ENCODE measurements at places on chromosomes 7 and 10.

GRCh38 chr7:40907286-40907685 is 772.5 kb downstream of the SUGCT start:
- DNase-seq: no peak

DNA sequence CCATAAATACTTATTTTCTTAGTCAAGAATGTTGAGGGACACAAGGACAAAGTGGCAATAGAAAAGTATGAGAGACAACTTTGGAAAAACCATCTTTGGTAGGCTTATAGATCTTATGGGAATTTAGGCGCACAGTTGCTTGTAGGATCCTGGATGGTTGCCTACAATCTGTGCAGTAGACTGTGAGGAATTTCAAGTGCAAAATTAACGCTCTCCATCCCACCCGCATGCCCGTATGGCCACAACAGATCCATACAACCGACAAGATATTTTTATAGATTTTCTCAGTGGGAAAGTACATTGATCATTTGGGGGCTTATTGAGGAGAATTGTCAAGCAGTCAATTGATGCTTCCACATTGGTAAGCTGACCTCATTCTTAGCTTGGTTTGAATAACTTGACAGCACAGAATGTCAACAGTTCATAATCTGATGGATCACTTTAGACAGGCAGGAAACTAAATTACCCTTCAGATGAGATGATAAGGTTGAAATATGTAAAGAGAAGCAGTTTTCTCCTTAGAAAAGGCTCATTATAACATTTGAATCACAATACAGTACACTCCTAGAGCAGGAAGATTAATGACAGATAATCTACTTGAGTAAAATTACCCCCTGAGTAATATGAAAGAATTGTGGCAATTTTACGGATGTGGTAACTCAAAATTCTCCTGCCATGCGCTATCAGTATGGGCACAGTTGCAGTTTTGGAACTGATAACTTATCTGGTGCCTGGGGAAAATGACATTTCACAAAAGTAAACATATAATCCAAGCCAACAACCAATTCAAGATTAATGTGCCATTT is 479.7 kb downstream of the KIF20B start:
- DNase-seq: no peak

DNA sequence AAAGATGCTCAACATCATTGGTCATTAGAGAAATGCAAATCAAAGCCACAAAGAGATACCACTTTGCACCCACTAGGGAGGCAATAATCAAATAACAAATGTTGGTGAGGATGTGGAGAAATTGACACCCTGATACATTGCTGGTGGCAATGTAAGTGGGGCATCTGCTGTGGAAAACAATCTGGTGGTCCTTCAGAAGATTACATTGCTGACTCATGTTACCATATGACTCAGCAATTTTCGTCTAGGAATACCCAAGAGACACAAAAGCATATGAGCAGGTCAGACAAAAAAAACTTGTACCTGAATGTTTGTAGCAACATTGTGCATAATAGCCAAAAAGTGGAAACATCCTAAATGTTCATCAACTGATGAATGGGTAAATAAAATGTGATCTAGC is 4.9 kb upstream of the CLDN3 start:
- no peak for DNase-seq

GRCh38 chr10:12675186-12675585 is 325.8 kb downstream of the CAMK1D start:
- DNase-seq: no peak

DNA sequence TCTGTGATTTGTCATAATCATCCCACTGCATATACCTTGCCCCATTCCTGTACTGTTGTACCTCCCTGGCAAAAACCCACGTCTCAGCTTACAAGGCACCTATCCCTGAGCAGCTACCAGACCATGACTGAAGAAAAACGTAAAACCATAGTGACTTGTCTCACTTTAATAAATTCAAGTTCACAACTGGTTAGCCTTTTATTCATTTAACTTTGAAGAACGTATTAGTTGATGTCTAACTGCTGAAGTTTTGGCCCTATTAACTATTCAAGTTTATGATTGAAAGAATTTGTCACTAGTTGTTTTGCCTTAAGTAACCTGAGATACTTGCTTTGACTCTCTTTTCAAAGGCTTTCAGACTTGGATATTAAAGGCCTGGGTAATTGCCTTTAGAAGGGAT is 59.7 kb downstream of the GALNT11 start:
- DNase-seq: no peak

DNA sequence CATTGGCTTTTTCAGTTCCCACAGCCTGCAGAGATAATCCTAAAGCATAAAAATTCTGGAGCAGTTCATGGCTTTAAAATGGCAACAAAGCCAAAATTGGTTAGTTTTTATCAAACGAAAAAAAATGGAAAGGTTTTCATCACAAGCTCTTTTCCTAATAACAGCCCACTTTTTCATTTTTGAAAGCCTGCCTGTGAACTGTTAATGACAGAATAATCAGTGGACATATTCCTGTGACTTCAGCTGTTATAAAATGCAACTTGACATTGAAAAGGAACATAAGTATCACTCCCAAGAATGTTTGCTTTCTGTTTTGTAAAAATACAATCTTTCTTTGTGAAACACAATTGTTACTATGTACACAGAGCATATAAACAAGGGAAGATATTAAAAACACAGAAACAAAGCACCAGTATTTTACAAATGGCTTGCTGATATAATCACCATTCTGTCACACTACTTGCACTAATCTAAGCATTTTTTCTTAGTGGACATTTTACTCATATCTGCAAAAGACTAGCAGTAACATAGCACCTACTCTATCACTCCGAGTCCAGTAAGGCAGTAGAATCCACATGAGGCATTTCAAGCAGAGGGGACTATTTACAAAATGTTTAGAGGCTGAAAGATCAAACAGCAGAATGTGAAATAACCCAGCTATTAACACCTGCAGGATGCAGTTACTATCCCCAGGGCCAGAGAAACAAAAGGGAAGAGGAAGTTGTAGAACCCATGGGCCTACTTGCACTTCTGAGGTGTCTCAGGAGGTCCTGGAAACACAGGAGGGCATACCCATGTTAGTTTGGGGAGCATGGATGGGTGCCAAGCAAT is 26.4 kb downstream of the MACC1 start:
- no peak for DNase-seq

DNA sequence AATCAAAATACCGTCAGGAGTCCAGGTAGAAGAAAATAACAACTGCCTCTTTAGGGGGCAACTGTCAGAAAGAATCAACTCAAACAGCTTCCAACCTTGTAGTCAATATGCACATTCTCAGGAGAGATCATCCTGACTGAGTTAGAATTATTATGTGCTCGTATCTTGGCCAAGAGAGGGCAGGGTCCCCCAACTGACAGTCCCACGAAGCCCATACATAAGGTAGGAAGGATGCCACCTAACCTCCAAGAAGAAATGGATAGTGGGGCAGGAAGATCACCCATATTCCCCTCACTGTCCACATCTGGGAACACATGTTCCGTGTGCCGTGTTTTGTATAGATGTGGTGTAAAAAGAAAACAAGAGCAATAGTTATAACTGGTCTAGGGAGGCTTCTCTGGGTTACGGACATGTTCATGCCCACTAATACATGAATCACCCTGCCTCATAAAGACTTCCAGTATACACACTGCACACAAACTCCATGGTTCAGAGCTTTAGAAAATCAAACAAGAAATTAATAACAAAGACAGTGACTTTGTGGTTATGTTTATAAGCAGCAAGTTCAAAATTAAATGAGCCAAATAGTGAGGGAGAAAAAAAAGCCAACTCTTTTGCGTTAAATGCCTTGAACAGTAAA is 295.6 kb downstream of the FGFR2 start:
- DNase-seq: no peak

- DNase-seq: no peak
Observed at GRCh38 chr7:112160130-112160770, 45.9 kb downstream of the DOCK4 start.

- no peak for DNase-seq
Observed at GRCh38 chr10:122516734-122517133, 43.8 kb upstream of the DMBT1 start.

- DNase-seq: no peak
Observed at GRCh38 chr10:12961416-12962205, 39.9 kb downstream of the CCDC3 start.

- DNase-seq: no peak
Observed at GRCh38 chr10:98357194-98357822, 57.7 kb downstream of the PYROXD2 start.

DNA sequence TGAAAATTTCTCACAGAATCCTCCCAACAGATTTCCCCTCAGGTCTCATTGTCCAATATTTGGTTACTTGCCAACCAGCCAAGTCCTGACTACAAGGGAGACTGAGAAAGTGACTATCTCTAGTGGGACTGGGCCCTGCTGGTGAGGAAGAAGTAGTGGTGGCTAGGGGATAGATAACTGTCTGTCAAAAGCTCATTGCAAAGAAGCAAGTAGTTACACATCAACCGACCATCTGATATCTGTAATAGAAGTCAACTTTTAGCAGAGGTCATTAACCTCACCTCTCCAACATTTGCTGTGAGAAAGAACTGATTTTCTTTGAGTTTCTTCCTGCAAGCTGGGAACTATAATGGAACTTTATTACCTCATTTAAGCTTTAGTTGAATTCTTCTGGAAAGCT is 15.2 kb downstream of the STAMBPL1 start:
- no peak for DNase-seq

- no peak for DNase-seq
Observed at GRCh38 chr7:38878694-38879457, 30.1 kb downstream of the VPS41 start.

DNA sequence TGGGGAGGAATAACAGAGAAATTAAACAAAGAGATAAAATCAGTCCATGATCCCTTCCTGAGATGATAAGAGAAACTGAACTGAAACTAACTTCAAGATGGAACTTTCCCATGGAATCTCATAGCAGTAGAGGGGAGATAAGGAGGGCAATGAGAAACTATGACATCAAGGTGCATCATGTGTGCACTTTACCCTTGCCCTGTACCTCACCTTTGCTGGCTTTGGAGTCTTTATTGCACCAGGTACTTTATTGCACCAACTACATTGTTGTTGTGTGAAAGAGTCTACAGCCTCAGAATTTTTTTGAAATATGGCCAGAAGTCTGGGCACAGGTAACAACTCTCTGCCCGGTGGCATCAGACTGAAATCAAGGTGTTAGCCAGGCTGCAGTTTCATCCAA is 11.2 kb upstream of the SMC3 start:
- no peak for DNase-seq

DNA sequence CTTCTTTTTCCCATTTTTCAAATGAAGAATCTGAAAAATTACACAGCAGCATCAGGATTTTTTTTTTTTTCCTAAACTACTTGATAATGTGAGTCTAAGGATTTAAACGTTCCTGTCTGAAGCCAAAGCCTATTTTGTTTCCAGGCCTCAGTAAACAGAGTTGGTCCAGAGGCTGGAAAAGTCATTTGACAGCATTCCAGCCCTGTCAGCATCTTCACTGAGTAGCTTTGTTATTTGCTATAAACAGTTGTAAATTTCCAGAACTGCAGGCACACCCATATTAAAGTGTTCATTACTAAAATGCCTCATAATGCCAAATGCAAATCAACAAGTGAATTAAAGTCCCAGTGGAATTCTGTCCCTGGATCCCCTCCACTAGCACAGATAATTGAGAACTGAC is 35.5 kb upstream of the KMT2E start:
- no peak for DNase-seq

GRCh38 chr7:125412890-125413665 is 483.5 kb upstream of the POT1 start:
- DNase-seq: no peak

- no peak for DNase-seq
Observed at GRCh38 chr10:6958711-6959110, 378.6 kb upstream of the PRKCQ start.

DNA sequence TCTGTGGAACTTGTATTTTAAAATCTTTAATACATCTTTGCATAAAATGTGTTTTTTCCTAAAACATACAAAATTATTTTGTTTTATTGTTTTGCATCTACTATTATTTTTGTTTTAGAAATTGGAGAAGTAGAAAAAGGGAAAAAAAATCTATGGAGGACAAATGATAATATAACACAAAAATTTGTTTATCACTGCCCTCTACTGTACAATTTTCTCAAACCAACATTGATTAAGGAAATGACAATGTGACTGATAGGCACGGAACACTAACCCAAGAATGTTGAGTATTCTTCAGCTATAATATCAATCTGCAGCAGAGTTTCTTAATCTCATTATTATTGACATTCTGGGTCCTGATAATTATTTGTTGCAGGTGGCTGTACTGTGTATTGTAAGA is 9.5 kb upstream of the ING3 start:
- DNase-seq: no peak

DNA sequence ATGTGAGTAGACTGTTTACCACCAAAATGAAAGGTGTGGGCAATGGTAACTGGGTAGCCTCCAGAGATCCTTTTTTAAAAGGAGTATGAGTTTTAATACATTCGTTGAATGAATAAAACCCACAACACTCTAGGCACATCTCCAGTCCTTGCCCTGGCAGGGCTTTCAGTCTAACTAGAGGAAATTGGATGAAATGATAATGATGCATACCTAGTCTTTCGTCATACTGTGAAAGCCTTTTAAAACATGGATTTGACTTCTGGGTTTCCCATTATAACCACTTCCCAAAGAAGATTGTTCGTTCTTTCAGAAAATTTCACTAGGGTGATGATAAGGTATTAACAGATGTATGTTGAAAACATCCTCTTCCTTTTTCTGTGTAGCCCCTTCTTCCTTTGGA is 110.8 kb downstream of the REEP3 start:
- DNase-seq: no peak

GRCh38 chr7:18213652-18214051 is 186.0 kb upstream of the PRPS1L1 start:
- no peak for DNase-seq

GRCh38 chr10:58531084-58531695 is 18.5 kb downstream of the BICC1 start:
- peak; percentile 14 for DNase-seq

DNA sequence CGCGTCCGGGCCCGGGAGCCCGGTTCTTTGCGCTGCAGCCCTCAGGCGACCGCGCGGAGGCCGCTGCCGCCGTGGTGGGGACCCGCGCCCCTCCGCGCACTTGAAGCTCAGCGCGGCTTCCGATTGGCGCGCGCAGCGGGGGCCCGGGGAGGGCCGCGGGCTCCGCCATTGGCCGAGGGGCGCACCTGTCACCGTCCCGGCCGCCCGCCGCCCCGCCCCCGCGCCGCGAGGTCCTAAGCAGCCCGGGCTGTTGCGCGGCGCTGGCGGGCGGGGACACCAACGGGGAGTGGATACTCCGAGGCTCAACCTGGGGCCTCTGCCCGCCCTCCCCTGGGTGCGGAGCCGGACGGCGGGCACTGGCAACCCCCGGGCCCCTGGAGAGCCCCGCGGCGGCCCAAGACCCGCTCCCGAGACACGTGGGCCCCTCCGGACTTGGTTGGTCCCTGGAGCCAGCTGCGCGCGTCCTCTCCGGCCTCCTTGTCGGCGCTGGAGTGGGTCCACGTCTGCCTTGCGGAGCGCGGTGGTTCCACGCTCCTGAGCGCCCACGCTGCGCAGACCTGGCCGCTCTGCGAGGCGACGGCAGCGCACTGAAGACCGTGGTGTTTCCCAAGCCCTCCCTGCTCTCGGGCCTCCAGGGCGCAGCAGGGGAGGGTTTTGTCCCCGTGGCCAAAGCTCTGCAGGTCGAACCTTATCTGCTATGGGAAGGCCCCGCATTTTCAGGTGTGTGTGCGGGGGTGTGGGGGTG is at the start of gene MNX1:
MNX1 (minus strand) TSS at position 76 of the 745 bp plus-strand sequence. CDS start 313 bp downstream, outside the sequence.
- DNase-seq: peak; percentile 51
